ENCODE measurements at places on chromosomes 2 and 18.
A peak's percentile ranks its signal among the peaks of the same experiment; 100 is the strongest.

DNA sequence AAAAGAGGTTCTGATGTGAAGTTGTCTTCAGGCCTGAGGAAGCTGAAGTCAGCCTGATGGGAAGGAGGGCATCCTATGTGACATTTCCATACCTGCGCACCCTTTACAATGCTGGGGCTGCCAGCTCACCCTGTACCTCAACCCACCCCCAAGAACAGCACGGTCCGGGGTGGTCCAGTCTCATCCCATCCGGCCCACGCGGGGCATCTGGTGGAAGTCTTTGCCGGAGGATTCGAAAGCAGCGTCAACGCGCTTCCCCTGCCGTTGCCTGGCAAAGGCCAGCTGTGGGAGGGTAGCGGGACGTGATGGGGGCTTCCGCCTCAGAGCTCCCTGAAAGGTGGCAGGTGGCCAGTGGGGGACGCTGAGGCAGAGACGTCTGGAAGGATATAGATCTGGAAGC, 113.6 kb upstream of the ANKRD30BL start:
- no peak for DNase-seq

- DNase-seq: no peak
Measured at GRCh38 chr2:181362561-181362960, 94.6 kb upstream of the ITGA4 start.

GRCh38 chr18:49926106-49926745, 112.9 kb upstream of the ACAA2 start:
- DNase-seq: no peak

GRCh38 chr2:82089518-82089917, 1785.0 kb upstream of the LRRTM1 start:
- no peak for DNase-seq

- no peak for DNase-seq
Measured at GRCh38 chr2:219272995-219273394, 6.2 kb upstream of the DNAJB2 start.

DNA sequence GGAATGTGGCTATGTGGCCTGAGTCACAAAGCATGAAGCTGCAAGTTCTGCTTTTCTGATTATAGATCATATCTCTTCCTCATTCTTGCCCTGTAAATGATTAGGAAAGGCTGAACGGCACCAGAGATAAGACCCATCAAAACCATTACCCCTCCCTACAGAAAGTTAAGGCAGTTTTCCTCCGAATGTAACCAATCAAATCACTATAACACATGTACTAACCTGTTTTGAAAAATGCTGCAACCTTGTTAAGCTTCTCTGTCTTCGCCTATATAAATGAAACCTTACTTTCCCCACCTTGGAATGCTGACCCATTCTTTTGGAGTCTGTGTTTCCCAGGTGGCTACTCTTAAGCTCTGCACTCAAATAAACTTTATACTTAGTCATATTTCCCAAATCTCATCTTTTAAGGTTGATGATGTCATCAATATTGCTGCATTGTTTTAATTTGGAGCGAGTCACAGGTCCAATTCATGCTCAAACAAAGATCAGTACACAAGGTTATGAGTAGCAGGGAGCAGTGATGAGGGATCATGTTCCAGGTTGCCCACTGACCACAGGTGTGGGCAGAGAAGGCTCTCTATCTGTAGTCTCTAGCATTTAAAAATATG, 662.3 kb downstream of the IRS1 start:
- DNase-seq: no peak

DNA sequence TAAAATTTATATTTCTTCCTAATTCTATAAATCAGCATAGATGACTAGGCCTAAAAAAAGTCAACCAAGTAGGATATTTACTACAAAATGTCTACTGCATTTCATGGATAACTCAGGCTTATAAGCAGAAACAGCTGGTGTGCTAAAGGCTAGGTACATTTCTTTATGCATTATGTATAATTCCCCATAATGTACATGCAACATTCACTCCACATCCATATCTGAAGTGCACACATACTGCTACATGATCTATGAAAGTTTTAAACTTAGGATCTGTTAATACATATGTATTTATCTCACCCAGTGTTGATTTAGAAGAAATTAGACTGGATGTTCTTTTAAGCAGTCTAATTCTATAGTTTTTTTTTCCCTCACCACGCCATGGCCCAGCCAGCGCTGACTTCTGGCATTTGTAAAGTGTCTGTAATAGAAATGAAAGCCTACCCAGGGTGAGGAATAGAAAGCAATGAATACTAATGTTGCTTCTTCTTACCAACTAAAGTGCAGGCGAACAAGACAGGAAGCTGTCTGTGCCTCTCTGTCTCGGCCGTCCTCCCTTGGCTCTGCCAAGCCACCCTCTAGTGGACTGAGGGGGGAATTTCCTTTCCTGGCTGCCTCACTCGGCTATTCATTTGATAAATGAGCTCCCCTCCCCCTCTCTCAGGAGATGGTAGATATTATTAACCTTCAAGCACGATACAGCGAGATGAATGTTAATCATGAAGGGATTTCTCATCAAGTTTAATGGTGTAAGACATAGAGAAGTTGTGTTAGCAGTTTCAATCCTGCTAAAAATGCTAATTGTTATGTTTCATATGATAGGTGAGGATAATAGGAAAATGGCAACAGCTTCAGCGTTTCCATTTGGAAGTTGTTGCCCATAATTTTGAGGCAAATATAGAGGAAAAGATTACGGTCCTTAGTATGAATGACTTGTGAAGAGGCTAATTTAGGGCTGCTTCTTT, 384.5 kb downstream of the MTX2 start:
- peak; percentile 86 for DNase-seq

GRCh38 chr2:96928277-96928781, 58.1 kb downstream of the FAM178B start:
- peak; percentile 67 for DNase-seq

- DNase-seq: no peak
Measured at GRCh38 chr2:43011158-43011491, 215.3 kb downstream of the ZFP36L2 start.

- no peak for DNase-seq
Measured at GRCh38 chr2:23745726-23746105, 181.2 kb downstream of the ATAD2B start.

- DNase-seq: no peak
Measured at GRCh38 chr2:144370937-144371584, 148.9 kb downstream of the ZEB2 start.

GRCh38 chr2:231926180-231926741, at the start of gene NPPC:
NPPC (minus strand) TSS chr2:231926396; CDS start chr2:231926249, 147 bp downstream.
- peak; percentile 86 for DNase-seq

GRCh38 chr18:61133783-61134182, 199.4 kb upstream of the CDH20 start:
- DNase-seq: no peak

DNA sequence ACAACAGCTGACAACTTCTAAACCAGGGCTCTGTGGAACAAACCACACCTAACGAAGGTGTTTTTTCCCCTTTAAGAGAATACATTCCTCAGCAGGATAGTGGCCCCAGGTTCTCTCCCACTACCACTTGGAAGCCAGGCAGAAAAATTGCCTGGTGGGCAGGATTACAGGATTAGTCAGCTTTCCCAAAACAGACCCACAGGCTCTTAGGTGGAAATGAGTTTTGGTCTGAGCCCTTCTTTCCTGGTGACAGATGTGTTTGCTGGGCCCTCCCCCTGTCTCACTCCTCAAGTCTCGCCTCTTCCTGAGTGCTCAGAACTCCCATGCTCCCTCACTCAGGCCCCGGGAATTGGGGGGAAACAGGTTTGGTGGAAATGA, 139.4 kb upstream of the HAAO start:
- no peak for DNase-seq

GRCh38 chr18:43651057-43651456, 373.8 kb upstream of the SYT4 start:
- no peak for DNase-seq

DNA sequence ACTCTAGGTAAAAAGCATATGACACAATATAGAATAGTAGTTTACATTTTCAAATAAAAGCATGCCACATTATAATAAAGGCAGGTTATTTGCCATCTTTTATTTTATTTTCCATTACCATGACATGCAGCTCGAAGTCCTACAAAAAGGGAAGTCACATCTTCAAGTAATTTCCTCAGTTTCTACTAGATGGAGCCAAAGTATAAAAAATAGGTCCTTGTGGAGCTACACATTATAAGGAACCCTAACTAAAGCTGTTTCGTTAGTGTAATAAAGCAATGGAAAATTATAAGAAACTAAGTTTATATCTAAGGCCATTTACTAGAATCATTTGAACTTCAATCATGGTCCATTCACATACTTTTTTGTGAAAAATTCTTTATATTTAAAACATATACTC, 674.5 kb downstream of the KCNJ3 start:
- DNase-seq: peak; percentile 17

DNA sequence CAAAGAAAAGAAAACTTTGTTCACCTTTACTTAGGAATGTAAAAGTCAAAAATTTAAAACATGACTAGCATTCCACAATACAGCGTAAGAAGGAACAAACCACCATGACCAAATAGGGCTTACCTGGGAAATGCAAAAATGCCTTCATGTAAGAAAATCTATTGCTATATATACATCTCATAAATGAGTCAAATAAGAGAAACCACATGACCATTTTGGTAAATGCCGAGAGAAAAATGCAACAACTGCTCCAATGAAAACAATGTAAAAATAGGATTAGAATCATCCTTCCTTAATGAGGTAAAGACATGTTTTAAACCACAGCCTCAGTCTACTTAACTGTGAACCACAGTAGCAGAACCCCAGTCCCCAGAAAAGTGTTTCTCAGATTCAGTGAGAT, 49.4 kb downstream of the TGOLN2 start:
- no peak for DNase-seq

DNA sequence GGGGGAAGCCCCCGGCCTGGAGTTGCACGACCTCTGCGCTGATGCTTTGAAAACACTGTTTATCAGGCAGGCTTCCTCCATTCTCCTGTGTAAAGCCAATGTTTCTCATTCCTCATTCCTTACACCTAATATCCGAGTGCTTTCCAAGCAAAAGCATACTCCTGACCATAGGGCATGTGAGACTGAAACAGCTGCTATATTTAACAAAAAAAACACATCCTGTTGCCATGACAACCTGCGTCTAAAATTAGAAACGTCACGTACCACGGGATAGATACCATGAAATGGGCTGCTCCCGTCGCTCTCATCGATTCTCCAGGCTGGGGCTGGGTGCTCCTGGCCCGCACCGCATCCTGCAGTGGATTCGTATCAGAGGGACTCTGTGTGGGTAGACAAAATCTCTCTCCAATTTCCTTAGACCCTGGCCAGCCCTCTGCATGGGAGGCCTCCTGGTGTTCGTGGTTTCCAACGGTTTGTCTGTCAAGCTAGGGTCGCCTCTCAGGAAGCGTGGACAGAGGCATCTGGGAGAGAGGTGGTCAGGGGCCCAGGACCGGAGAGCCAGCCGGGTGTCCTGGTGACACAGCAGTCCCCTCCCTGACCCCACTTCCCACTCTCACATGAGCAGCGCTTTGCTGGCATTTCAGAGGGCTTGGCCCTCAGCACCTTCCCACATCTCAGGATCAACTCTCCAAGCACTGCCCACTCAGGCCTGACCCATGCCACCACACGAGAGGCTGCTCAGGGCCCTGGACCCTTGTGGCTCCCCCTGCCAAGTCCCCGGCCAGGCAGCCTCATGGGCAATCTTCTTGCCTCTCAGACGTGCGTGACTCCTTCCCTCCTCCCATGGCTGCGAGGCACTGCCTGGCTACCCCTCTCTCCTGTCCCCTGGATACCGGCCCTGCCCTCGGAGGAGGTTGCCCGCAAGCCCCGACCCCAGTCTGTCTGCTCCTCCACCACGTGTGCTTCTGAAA, 268.1 kb downstream of the NDUFA10 start:
- DNase-seq: no peak

DNA sequence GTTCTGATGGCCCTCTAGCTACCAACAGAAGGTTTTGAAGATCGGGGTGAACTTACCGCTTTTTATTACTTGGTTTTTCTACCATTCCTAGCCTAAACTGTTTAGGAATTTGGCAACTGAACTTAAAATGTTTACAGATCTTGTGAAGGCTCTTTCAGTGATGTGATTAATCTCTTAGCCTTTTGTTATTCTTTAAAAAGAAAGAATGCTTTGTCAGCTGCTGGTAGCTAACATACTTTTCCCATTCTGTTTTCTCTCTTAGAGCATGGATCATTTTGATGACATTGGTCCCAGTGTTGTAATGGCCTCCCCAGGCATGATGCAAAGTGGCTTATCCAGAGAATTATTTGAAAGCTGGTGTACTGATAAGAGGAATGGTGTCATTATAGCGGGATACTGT, 18.1 kb downstream of the CPSF3 start:
- DNase-seq: no peak

DNA sequence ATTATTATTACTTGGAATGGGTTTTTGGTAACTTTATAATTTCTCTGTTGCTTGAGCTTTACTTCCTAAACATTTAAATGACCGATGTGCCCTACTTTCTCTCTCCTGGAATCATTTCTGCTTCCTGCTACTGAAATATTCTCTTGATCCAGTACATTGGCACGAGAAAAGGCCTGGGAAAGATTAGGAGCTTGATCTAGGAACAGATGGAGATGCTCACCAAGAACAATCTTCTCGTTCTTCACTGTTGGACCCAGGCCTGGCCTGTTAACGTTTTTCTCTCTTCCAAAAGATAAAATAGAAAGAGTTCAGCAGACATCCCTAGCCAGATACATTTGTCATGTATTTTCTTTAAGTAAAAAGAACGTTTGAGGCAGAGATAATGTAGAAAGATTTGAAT, 1356.8 kb upstream of the CRIM1 start:
- DNase-seq: no peak

GRCh38 chr2:196266351-196266750, 95.0 kb upstream of the STK17B start:
- DNase-seq: no peak

GRCh38 chr18:76455003-76455676, 39.9 kb downstream of the ZNF516 start:
- no peak for DNase-seq

- no peak for DNase-seq
Measured at GRCh38 chr2:226887940-226888339, 52.1 kb downstream of the RHBDD1 start.

- no peak for DNase-seq
Measured at GRCh38 chr18:49212819-49213218, 247.6 kb downstream of the DYM start.

DNA sequence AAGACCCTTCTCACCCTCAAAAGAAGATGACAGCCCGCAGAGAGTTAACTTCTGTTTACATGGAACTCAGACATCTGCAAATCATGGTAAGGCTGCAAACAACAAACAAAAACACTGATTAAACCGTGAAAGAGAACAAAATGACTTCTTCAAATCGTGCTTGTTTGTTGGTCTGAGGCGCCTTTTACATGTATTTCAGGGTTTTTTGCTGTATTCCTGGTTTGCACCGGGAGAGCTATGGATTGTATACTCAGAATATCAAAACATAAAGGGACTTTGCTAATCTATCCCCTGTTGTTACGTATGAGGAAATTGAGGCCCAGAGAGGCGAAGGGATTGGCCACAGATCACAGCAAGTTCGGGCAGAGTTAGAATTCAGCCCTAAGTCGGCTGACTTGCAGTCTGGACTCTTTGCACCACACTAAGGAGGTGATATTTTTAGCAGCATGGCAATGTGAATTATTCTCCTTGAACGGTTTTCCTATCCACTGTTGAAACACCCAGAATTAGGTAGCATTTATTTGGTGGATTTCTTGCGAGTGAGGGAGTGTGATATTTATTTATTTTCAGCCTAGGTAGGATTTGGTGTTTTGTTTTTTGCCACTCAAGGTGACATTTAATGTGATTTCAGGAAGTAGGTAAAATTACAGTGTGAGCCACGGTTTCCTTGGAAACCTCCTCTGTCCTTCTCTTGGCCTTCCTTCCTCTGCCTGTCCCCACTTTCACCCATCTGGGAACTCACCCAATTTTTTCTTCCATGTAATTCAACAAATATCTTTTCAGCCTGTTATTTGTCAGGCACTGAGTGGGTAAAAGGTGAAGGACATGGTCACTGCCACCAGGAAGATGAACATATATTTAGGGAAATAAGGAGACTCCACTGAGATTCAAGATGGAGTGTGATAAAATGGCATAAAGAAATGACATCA, 980 bp upstream of the PDE6D start:
- DNase-seq: no peak

Measured in NCI-H526 (cell line).